RPMI7951 (cell line): ENCODE measurements at places on chromosomes 2 and 18. TPM values are rescaled to one million over a fixed set of nuclear protein-coding genes. Genes with fewer than 3 reads are reported as not detected.

DNA sequence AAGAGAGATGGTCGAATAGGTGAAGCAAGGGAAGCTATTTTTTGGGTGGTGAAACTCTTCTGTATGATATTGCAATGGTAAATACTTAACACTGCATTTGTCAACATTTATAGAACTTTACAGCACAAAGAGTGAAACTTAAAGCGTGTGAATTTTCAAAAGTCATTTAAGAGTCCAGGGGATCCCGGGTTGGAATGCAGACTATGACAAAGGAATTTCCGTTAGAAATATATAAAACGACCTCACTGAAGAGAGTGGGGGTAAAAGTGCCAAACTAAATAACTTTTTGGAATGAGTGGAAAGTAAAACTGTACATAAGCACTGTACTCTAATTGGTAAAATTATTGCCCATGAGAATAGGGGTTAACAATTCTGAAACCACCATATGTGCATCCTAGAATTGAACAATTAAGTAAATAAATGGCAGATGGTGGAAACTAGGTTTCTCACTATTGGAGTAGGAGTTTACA lies 191.0 kb upstream of the FN1 start:
- peak; percentile 10 for DNase-seq

- no peak for DNase-seq
Measured at GRCh38 chr2:164667566-164667965, 46.3 kb upstream of the GRB14 start.

The DNAJC5G gene
- total RNA-seq = not detected in 2 replicates

DNA sequence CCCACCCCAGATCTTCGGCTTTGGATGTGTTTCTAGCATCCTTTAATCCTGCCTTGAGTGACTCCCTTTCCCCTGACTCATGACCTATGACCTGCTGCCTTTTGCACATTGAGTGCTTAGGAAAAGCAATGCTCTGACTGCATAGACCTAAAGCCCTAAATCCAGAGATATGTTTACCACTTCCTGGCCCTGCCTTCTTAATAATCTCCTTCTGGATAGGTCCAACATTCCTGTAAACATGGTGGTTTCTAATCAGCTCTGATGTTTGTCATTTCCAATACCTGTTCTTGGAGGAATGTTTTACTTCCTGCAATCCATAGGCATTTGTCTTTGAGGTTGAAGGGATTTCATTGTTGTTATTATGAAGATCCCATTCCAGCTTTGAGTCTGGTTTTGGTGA lies 2.3 kb downstream of the SLC3A1 start:
- no peak for DNase-seq

- DNase-seq = peak; percentile 41
Measured at GRCh38 chr2:121066526-121066925, 218.5 kb downstream of the TFCP2L1 start.

DNA sequence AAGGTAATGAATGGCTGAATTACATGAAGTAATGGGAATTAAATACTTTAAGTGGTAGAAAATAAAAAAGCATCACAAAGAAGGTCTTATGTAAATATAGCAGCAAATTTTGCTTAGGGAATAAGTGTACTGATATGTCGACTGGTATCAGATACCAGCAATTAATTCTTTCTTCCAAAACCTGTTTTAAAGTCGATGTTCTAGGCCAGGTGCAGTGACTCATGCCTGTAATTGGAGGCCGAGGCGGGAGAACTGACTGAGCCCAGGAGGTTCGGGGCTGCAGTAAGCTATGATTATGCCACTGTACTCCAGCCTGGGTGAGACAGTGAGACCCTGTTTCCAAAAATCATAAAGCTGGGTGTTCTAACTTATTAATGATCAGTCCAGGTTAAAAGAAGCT lies 30.3 kb downstream of the SP3 start:
- no peak for DNase-seq
